ENCODE measurements at places on chromosomes 6 and 20.
A peak's percentile ranks its signal among the peaks of the same experiment; 100 is the strongest.

GRCh38 chr6:938916-939315, 246.0 kb upstream of the EXOC2 start:
- DNase-seq: no peak

GRCh38 chr20:25626779-25627178, 3.0 kb upstream of the NANP start:
- DNase-seq: no peak

- no peak for DNase-seq
Measured at GRCh38 chr20:50575865-50576720, 65.9 kb downstream of the PTPN1 start.

- no peak for DNase-seq
Measured at GRCh38 chr6:117417851-117418250, 7.9 kb downstream of the ROS1 start.

DNA sequence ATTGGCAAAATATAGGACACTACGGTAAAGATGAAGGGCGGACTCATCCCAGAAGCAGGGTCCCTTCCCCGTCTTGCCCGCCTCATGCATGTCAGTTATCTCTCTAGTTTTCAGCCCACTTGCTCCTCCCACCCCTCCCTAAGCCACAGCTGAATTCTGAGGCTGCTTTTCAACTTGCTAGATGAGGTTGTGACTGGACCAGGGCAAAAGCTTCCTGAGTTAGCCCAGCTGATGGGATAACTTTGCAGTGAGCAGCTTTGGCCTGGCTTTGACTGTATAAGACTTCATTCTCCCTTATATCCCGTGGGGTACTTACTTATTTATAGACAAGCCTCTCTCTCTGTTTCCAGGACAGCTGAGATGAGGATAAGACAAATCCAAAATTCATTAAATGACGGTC, 23.2 kb downstream of the GHRH start:
- DNase-seq: no peak

DNA sequence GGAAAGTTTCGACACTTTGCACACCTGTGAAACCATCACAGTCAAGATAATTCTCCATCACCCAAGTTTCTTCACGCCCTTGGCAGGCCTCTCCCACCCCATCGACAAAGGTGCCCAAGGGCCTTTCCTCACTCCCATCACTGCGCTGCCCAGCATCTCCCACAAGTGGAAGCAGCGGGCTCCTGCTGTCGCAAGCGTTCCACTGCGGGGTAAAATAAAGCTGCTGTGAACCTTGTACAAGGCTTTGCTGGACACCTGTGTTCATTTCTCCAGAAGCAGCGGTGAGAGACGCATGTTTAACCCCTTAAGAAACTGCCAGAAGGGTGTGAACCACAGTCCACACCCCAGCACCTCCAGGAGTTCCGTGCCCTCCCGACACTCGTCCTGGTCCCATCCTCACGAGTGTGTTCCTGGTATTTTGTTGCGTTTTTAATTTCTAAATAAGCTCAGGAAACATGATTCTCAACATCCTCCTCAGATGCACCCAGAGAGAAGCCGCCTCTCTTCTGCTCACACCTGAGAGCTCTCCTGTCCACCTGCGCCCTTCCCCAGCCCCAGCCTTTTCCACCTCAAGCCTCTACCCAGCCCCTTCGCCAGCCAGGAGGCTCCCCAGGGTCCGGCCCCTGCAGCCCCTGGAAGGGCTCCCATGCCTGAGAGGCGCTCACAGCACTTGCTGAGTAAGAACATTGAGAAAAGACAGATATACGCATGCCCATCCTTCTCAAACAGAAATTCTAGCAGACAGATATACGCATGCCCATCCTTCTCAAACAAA, 97.5 kb downstream of the TAF4 start:
- peak; percentile 45 for DNase-seq

- DNase-seq: no peak
Measured at GRCh38 chr6:24927277-24927955, 8.3 kb downstream of the RIPOR2 start.

GRCh38 chr20:12605751-12606150, 403.0 kb upstream of the SPTLC3 start:
- DNase-seq: no peak

All from H1 (cell line).